ENCODE measurements at places on chromosomes 3 and 15.

GRCh38 chr3:55164876-55165275 lies 237.0 kb upstream of the LRTM1 start:
- no peak for DNase-seq

- no peak for DNase-seq
These were observed 62.4 kb downstream of the RAD18 start for GRCh38 chr3:8900869-8901268.

GRCh38 chr3:42850263-42850662 lies 25.4 kb downstream of the CYP8B1 start:
- DNase-seq: no peak

DNA sequence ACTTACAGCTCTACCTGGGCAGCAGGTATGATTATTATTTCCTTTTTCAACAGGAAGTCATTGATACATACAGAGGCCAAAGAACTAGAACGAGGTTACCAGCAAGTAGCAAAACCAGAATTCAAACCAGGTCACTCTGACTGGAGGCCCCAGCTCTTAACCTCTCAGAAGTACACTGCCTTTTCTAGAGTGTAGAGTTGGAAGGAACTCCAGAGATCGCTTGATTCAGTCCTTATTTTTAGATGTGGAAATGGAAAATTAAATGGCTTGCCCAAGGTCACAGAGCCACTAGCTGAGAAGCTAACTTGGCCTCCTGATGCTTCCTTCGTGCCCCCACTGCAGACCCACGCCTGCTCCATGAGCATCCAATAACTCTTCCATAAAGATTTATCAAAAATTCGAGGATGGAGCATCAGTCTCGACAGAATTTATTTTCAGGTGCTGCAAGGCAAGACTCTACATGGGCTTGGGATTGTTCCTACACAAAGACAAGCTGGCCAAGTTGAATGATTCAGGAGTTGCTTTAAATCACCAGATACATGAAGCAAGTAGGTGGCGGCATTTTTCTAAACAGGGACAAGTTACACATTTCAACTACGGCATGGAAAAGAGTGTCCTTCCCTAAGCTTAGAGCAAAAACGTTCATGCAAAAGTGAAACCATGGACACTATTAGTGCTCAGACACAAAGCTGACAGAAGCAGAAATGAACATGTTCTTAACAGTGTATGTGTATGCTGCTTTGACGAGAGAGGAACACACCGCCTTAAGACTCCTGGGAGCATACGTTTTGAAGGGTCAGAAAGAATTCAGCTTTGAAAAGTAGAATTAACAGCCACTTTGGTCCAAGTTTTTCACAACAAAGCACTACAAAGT lies 235.7 kb downstream of the THRB start:
- DNase-seq: no peak

GRCh38 chr3:58129041-58129770 lies 81.6 kb downstream of the DNASE1L3 start:
- no peak for DNase-seq

DNA sequence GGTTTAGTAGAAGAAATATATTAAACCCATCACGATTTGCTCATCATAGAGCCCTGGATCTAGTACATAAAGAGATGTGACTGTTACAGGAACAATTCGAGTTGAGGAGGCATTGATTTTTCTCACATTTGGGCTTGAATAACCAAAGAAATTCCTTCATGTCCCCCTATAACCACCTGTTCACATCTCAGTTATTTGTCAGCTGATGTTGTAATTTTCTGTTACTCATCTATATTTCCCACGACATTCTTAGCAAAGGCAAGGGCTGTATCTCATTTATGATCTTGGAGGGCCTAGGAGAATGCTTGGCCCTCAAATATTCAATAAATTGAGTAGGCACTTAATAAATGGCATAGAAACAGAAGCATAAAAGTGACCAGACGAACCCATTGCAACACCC lies 36.4 kb upstream of the GYG1 start:
- DNase-seq: no peak

DNA sequence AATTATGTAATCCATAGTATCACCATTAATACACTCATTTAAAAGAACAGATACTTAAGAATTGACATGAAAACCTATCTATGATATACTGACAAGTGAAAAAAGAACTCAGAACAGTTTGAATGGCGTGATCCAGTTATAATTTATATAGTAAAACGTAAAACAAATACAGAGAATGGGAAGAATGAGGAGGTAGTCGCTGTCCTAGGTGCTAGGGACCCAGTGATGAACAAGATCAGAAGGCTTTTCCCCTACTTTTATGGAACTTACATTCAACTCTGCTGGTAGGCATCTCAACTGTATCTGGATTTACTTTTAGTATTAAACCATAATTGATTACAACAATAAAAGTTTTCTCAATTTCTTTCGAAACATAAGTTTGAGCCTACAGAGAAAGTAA lies 31.8 kb downstream of the GSK3B start:
- DNase-seq: no peak

DNA sequence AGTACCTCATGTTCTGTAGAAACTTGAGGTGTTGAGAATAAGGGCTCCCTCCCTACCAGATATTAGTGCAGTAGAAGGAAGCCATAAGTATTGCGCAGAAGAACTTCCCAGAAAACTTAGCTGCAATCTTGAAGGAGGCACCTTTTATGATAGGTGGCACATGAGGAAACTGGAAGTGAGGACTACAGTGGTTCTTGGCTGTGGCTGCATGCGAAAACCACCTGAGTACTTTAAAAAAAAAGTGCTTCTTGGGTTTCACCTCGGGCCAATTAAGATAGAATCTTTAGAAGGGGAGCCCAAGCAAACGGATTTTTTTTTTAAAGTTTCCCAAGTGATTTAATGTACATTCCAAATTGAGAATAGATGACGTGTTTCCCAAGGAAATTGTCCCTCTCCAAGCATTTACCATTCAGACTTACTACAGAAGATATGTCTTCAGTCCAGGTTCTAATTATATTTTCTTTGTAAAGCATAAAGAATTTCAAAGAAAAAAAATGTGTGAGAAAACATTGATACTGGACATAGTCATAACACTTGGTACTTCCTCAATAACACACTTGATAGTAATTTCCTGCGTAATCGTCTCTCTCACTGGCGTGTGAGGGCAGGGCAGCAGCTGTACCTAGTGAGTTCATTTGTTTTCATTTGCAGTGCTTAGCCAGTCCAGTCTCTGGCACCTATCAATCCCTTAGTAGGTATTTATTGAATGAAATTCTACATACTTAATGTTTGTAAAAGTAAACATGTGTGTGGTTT lies 12.3 kb upstream of the NR1I2 start:
- DNase-seq: no peak

- no peak for DNase-seq
These were observed 50.0 kb upstream of the CORO2B start for GRCh38 chr15:68528626-68529290.

DNA sequence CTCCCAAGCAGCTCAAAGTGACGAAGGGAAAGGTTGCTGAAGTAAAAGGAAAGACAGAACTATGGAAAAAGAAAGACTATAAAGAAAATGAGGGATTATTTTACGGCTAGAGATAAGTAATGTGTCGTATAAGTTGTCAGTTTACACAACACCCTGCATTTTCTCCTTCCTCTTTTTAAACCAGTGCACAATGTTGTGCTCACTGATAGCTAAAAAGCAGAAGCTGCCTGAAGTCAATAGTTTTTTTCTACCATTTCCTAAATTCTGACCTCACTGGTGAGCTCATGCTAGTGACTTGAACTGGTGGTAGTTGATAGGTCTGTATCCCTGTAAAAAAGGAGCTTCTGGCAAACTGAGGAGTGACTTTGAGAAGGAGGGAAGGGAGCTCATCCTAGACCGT lies 368.6 kb upstream of the GBE1 start:
- no peak for DNase-seq

DNA sequence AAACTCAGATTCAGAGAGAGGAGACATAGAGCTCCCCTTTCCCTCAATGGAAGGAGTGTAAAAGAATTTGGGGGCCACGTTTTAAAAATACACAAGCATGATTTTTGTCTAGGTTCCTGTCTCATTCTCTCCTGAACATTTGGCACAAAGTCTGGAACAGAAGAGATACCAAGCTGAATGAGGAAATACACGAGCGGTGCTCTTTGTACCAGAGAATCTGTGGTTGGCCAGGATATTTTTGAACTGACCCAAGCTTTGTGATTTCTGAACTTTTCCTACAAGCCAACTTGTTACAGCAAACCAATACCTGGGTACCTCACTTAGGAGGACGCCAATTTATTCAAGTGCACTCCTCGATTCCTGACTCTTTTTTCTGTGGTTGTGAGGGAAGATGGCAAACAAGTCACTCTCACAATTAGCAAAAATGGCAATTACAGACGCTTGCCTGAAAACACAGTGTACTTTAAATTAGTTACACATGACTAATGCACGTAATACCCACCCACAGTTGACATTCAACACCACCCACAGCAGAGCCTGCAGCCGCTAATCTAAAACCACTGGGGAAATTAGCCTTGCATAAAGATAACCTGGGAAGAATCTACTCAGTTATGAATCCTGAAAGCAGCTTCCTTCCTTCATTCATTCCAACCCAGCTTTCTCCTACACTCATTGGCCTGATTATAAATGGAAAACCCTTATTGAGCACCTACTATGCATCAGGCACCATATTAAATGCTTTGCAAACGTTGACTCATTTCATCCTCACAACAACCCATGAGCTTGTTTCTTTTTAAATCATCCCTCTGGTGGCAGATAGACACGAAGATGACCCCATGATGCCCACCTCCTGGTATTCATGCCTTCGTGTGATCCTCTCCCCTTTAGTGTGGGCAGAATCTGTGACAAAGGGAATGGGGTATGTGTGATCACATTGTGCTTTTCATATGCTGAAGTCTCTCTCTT lies 293.5 kb downstream of the KBTBD8 start:
- DNase-seq: no peak

GRCh38 chr15:62639432-62639831 lies 403.1 kb upstream of the TPM1 start:
- no peak for DNase-seq

GRCh38 chr3:44128057-44128775 lies 113.5 kb upstream of the TOPAZ1 start:
- no peak for DNase-seq

- no peak for DNase-seq
These were observed 153.0 kb upstream of the CGNL1 start for GRCh38 chr15:57223345-57223744.

DNA sequence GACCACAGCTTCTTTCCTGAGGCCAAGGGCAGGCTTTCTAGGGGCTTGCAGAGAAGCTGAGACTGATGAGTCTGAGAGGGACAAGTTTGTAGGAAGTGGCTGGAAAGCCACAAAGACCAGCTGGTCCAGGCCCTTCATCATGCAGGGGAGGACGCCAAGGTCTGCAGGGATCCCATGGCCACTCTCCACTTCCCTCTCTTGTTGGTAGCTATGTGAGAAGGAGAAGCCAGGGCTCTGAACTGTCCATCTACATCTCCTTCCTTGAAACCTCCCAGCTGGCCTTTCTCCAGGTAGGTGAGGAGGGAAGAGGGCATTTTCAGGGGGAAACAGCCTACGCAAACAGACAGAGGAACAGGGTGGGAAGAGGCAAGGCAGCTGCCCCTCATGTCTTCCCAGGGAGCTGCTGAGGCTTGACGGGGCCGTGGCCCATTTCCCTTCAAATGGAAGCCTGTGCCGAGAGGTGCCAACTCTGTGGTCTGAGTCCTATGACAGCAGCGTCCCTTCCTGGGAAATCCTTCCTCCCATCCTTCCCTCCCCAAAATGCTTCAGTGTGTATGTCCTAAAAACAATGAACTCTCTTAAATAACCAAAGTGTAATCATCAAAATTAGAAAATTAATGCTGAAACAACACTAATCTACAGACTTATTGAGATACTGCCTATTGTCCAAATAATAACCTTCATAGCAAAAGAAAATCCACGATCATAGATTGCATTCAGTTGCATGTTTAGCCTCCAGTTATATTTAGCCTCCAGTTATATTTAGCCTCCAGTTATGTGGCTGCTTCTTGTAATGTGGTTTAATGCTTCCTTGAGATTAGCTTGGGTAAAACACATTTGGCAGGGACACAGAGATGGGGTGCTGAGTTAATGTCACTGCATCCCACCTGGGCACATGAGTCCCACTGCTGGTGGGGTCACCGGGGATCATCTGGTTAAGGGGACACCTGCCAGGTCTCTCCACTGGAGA lies 36.0 kb downstream of the GNB5 start:
- no peak for DNase-seq

DNA sequence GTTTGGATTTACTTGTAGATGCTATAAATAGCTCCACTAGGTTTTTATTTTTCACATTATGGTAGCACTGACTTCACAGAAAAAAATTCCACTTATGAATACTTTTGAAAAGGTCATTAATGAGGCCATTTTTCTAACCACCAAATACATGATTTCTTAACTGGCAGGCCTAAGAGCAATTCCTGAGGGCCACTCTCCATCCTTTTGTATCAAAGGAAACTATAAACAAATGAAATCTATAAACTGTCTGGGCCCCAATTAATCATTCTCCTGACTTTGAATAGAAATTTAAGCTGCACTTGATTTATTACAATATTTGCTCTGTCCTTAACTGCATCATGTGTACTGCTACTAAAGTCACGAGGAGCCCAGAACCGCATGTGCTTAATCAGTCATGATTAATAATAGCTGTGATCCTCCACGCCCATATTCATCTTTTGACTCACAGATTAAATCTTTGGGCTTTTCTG lies 25.1 kb upstream of the MTMR10 start:
- no peak for DNase-seq

GRCh38 chr3:150740733-150741496 lies 22.1 kb downstream of the SIAH2 start:
- DNase-seq: no peak

DNA sequence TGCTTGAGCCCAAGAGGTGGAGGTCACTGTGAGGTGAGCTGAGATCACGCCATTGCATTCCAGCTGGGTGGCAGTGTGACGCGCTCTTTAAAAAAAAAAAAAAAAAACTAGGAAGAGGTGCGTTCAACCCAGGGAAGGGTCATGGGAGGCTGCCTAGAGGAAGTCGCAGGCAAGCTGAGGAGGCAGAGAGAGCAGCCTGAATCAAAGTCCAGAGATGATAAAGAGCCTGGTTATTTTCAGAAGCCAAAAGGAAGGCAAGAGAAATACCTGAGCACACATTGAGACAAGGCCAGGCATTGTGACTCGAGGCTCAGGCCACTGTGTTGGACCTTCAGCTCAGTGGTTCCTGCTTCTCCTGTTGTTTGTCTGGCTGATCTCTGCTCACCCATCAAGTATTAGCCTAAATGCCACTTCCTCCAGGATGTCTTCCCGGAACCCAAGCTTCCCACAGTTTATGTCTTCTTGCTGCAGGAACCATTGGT lies 16.1 kb upstream of the GCNT3 start:
- DNase-seq: no peak

GRCh38 chr15:40917585-40917984 lies 11.6 kb upstream of the DLL4 start:
- no peak for DNase-seq

DNA sequence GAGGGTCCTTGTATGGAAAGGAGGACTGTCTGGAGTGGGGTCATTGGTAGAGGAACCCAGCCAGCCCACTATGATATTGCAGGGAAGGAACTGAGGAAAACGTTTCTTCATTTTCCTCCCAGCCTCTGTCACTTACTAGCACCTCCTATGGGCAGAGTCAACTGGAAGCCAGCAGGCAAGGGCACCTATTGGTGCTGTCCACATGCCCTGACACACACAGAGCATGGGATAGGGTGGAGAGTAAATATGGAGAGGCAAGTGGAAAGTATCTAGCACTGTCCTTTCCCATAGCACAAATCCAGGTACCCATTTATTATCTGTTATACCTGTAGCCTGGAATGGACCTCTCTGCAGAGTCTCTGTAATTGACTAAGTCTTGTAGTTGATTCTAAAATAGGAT lies 285.6 kb downstream of the WDR72 start:
- no peak for DNase-seq

- DNase-seq: no peak
These were observed 7.8 kb downstream of the KPNA4 start for GRCh38 chr3:160557571-160557970.

All from activated CD4-positive, CD25-positive, alpha-beta regulatory T cell treated with anti-CD3 and anti-CD28 coated beads, Interleukin-2, amount 50 U/mL, for 16 hours (primary cell).